ENCODE measurements at places on chromosomes 7 and 10.

DNA sequence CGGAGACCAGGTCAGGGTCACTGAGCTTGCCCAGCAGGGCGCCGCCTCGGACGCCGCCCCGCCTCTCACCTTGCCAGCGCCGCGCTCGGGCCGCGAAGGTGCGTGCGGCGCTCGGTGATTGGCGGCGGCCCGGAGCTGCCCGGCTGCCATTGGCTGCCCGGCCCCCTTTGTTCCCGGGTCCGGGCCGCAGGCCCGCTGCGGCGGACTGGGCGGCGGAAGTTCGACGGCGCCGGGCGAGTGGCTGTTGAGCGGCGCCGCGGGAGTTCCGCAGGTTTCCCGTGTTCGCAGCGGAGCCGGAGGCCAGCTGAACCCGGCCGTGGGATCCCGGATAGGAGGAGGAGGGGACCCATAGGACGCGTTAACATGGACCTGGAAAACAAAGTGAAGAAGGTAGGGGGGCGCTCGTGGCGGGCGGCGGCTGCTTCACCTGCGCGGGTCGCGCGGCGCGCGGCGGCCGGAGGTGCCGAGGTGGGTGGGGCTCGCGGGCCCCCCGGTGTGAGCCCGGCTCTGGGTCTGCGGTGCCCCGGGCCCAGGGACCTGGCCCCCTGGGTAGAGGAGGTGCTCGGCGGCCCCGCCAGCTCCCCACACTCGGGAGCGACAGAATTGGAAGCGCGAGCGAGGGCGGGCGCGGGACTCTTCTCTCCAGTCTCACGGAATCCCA is at the start of gene TES:
Gene TES, plus strand, starts transcription at position 195 of the 661 bp plus-strand sequence. Its CDS starts 169 bp downstream, at position 364.
- peak; percentile 31 for DNase-seq

DNA sequence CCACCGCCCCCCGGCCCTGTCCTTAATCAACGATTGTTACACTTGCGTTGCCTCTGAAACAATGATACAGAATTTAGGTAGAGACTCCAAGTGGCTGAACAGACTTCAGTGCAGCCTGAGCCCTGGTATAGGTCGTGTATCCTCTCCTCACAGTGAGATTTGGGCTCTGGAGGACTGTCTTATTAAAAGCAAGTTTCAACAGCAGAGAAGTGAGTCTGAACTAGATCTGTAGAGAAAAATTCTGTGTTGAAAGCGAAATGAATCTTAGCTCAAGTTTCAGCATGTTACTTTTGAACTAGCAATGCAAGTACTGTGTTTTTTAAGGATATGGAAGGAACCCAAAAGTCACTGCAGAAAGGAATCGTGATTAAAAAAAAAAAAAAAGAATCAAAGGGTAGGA is 103.1 kb downstream of the HOXA1 start:
- DNase-seq = no peak

DNA sequence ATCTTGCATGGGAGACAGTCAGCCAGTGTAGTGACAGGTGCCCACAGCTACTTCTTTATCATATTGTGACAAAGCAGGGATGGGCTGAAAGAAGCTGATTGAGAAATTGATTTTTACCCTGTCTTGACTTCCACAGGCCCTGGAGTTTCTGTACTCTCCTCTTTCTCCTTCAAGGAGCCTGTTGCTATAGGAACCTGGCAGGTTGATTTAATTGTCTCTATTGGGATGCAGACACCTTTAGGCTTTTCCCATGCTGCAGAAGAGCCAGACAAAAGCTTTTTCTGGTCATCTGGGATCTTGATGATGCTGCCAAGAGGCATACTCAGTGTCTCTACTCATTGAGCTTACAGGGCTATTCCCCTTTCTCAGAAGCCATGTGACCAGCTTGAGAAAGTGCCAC is 754.8 kb downstream of the KCNMA1 start:
- DNase-seq = no peak

GRCh38 chr7:131897016-131897789 is 340.8 kb upstream of the PODXL start:
- DNase-seq = no peak

- DNase-seq = no peak
Observed at GRCh38 chr7:27634671-27635493, 27.8 kb downstream of the HIBADH start.

- DNase-seq = no peak
Observed at GRCh38 chr10:86668297-86669165, at the start of gene LDB3. Gene LDB3, plus strand, starts transcription at chr10:86668511. Its CDS starts 181 bp downstream, at chr10:86668692.

DNA sequence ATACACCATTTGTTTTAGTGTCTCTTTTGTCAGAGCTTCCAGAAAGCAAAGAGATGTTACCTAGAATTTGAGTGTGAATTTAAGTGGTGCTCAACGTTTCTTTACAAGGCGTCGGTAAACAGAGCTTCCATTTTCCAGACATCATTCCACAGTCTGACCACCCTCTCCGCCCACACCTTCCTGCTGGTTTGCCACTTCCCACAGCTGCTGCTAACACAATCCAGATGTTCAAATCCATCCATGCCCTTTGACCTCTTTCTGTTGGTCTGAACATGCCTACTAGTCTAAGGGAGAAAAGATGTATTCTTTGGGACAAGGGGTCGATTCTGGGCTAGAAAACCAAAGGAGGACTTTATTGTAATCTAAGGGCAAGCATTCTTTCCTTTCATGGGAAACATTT is 86.1 kb downstream of the FAM107B start:
- no peak for DNase-seq

- no peak for DNase-seq
Observed at GRCh38 chr10:77416311-77417135, 221.1 kb downstream of the KCNMA1 start.

DNA sequence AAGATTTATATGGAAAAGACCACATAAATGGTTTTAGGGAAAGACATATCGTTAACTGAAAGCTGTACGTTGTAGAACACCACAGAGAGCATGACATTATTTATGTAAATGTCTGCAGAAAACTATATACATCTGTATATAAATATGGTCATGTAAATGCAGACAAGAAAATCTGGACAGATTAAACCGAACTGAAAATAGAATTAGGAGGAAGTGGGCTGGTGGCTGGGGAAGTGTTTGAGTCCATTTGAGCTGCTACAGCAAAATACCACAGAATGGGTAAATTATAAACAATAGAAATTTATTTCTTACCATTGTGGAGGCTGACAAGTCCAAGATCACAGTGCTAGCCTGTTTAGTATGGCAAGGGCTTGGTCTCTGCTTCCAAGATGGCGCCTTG is 56.3 kb upstream of the USP6NL start:
- no peak for DNase-seq

- DNase-seq = no peak
Observed at GRCh38 chr10:124820121-124820520, 18.5 kb downstream of the ABRAXAS2 start.

DNA sequence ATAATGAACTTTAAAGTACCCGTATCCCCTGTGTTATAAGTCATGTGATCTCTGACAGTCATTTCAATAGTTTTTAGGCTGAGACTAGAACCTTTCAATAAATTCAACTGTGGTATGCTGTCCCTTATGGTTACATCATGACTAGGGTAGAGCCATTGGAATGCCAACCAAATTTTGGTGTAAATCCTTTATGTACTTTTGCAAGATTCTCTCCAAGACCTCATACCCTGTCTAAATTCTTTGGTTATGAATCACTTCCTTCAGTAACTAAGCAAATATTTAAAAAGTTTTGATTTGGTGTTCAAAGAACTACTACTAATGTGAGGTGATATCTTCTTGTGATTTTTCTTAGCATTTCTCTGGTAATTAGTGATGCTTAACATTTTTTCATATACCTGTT is 20.8 kb upstream of the OR6B1 start:
- DNase-seq = no peak

DNA sequence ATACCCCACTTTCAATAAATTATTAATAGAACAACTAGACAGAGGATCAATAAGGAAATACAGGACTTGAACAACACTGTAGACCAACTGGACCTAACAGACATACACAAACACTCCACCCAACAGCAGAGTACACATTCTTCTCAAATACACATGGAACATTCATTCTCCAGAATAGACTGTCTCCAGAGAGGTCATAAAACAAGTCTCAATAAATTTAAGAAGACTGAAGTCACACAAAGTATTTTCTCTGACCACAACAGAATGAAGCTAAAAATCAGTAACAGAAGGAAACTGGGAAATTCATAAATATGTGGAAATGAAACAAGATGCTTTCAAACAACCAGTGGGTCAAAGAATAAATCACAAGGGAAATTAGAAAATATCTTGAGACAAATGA is 119.8 kb downstream of the SMURF1 start:
- DNase-seq = no peak

- no peak for DNase-seq
Observed at GRCh38 chr10:101114646-101115045, 16.5 kb upstream of the TLX1 start.

GRCh38 chr10:132681858-132682755 is 103.8 kb downstream of the NKX6-2 start:
- no peak for DNase-seq

DNA sequence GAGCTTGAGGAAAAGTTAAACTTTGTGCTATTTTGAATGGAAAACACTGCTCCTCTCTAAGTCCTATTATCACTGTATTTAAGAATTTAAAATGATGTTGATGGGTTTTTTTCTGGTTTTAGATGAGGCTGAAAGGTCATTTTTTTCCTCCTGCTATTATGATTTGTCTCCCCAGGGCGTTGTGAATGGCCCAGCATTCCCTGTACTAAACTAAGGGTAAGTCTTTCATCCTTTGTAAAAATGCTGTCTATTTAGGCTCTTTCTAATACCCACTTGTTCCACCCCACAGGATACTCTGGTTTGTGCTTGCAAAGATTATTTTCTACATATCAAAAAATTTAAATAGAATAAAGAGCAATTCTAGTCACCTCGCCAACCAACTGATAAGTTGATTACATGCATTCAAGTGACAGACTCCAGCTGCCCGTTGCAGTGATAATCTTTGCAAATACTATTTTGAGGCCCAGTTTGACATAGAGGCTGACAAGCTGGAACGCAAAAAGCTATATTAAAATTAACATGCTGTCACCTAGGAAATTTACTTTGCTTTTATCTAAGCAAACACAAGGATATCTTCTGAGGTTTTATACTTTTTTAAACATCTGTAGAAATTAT is 222.3 kb upstream of the TMEM229A start:
- DNase-seq = no peak

DNA sequence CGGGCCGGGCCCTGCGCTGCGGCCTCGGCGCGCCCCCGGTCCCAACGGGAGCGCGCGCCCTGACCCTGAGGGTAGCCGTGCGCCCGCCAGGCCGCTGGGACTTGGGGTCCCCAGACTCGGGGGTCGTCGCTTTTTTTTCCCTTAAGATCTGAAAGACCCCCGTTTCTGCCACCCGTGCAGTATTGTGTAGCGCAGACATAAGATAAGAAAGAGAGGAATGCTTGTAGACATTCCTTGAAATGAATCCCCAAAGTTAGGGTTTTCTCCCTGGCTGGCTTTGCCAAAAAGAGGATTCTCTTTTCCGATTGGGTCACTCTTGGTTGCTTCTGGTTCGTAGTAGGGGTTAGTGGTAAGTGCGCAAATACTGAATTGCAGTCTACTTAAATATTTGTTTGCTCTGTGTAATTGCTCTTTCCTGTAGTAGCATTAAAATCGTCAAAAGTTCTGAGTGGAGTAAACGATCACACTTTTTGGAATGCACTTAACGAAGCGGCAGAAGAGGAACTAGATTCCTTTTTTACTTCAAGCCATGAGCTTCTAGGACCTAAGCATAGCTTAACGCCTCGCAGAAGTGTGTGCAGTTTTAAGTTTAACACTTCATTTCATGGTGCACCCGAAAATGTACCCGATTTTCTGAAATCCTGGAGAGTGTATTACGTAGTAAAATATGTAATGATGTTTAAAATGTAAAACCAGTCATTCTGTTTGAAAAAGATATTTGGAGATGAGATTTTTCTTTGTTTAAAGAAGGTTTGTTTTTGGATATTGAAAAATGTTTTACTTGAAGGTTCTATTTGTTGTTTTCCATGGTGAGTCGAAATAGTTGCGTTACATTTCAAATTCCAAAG is 1.3 kb downstream of the CUL1 start:
- DNase-seq = no peak

DNA sequence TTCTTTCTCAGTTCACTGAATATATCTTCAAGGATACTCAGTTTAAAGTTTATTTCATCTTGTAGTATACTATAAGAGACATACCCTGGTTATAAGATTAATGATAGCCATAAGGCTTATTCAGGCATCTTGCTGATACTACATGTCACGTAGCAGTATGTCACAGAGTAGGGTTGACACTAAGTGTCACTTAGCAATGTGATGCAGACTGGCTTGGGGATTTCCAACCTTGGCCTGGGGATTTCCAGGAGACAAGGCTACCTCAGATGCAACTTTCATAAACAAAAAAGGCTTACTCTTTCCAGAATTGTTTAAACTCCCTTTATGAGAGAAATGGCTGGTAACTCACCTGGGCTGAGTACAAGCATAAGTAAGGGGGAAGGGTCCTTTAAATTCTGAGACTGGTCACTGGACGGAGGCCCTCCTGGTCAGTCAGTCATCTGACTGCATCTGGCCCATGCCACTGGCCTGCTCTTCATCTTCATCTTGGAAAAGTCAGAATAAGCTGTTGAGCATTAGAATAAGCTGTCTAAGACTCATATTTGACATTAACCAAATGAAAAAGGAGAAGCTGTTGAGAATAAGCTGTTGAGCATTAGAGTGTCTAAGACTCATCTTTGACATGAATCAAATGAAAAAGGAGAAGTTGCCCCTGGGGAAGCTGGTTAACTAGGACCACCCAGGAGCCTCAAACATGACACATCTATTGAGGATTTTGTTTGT is 9.5 kb downstream of the SLC13A1 start:
- no peak for DNase-seq

DNA sequence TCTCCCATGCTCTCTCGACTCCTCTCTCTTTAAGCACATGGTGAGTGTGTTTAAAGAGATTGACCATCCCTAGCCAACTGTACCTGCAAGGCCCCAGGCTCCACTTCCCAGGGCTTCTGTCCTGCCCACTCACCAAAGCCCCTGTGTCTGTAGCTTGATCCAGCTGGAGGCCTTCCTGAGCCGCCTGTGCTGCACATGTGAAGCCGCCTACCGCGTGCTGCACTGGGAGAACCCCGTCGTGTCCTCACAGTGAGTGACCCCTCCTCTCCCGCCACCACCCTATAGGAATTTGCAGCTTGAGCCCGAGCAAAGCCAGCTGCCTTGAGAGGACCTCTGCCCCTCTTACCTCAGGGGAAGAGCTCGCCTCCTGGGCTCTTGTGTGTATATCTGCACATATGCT is 11.2 kb downstream of the ZFYVE27 start:
- DNase-seq = no peak

DNA sequence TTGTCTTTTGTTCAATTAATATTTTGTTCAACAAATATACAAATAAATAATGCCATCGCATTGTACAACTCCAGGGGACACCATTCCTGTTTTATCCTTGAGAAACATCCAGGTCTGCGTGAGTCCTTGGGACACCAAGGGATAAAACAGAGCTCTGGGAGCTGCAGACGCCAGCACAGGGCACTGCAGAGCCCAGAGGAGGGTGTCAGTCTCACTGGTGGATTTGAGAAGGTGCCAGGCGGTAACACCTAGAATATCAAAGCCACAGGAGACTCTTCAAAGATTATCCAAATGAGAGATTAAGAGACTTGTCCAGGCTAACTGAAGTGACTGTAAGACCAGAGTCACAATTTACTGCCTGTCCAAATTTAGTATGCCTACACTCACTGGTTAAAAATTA is 55.3 kb downstream of the TEX36 start:
- DNase-seq = no peak

GRCh38 chr10:29730969-29731368 is 96.2 kb upstream of the SVIL start:
- no peak for DNase-seq

All from activated T-cell treated with anti-CD3 and anti-CD28 coated beads for 4 hours (primary cell).